ENCODE measurements at places on chromosomes 2 and 18. TPM values are rescaled to one million over a fixed set of nuclear protein-coding genes. Genes with fewer than 3 reads are reported as not detected.

Gene SERPINE2
- 17.6 TPM for polyA plus RNA-seq

Gene LOXHD1
- polyA plus RNA-seq: 0.11 TPM

Gene PSD4
- polyA plus RNA-seq: 6.3 TPM

Gene XIRP2
- not detected for polyA plus RNA-seq

Gene ITGB6
- 4.6 TPM for polyA plus RNA-seq

Gene C2orf66
- polyA plus RNA-seq: 0.10 TPM

Gene CCDC85A
- polyA plus RNA-seq: 4.1 TPM

Gene CYP27A1
- polyA plus RNA-seq: 41.1 TPM

Gene TRIM43
- polyA plus RNA-seq: not detected

Gene ANKRD62
- not detected for polyA plus RNA-seq

Gene RUFY4
- polyA plus RNA-seq: 0.09 TPM

Gene SFXN5
- polyA plus RNA-seq: 9.2 TPM

Gene SOX11
- polyA plus RNA-seq: 0.01 TPM

Gene KLHL14
- polyA plus RNA-seq: 0.39 TPM

Gene KCNJ3
- 0.52 TPM for polyA plus RNA-seq
